ENCODE measurements at places on chromosomes 1 and 21.

- no peak for DNase-seq
These were observed 33.0 kb downstream of the FOXJ3 start for GRCh38 chr1:42302034-42302433.

GRCh38 chr1:14926818-14927575, 226.6 kb upstream of the TMEM51 start:
- no peak for DNase-seq

DNA sequence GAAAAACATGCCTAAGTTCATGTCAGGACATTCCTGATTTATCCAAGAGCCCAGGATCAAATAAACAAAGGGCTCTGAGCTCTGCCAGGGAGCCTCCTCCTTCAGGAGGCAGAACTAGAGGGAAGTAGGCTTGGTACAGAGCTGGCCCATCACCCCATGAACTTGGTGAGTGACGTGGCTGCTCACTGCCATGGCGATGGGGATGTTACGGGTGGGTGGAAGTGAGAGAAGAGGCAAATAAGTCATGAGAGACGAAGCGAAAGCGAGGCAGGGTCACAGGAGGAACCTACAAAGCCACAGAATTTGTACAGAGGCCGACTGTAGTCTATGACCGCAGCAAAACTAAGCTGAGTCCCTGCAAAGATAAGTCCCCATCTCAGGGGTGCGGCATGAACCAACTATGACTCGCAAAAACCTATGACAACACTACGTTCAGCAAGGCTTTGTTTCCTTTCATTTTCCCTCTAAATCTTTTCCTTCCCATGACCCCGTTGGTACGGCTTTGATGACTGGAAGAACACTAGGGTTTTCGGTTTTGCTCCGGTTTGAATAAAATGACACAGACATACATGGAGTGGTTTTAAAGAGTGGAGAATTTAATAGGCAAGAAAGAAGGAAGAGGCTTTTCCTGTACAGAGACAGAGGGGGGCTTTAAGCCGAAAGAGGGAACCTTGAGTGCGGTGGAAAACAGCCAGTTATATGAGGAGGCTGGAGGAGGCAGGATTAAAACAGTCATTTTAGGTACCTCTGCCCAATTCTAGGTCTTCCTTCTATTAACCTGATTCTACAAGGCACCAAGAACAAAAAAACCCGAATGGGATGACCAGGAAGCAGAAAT, 74.1 kb downstream of the CD46 start:
- peak; percentile 48 for DNase-seq

DNA sequence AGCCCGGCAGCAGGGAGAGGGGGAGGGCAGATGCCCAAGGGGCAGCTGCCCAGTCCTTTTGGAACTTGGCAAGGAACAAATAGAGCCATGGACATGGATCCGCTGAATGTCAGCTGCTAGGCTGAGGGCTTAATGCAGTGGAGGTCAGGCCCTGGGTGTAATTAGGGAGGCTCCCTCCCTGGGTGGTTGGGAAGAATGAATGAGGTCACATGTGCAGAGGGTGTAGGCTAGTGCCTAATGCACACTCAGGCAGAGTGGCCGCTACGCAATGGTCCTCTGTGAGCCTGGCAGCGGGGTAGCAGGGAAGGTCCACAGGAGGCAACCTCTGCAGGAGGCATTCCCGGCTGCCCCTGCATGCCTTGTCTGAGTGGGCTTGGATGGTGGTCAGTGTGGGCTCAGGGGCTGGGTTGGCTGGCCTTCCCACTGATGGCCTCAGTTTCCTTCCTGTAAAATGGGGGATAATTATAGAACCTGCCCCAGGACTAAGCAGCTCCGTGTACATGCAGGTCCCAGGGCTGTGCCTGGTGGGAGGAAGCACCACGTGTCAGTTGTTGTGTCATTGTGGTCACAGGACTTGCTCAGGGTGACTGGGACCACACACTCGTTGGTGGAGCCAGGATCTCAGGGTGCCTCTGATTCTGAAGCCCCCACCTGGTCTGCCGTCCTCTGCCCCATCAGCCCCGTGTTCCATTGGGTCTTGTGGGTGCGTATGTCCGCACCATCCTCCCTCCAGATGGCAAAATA, 81.6 kb upstream of the ACTL8 start:
- no peak for DNase-seq

GRCh38 chr1:243827206-243827605, 22.8 kb downstream of the AKT3 start:
- no peak for DNase-seq

GRCh38 chr1:66500301-66500700, 33.7 kb upstream of the SGIP1 start:
- DNase-seq: no peak

GRCh38 chr1:226325178-226325577, 16.2 kb upstream of the LIN9 start:
- no peak for DNase-seq

DNA sequence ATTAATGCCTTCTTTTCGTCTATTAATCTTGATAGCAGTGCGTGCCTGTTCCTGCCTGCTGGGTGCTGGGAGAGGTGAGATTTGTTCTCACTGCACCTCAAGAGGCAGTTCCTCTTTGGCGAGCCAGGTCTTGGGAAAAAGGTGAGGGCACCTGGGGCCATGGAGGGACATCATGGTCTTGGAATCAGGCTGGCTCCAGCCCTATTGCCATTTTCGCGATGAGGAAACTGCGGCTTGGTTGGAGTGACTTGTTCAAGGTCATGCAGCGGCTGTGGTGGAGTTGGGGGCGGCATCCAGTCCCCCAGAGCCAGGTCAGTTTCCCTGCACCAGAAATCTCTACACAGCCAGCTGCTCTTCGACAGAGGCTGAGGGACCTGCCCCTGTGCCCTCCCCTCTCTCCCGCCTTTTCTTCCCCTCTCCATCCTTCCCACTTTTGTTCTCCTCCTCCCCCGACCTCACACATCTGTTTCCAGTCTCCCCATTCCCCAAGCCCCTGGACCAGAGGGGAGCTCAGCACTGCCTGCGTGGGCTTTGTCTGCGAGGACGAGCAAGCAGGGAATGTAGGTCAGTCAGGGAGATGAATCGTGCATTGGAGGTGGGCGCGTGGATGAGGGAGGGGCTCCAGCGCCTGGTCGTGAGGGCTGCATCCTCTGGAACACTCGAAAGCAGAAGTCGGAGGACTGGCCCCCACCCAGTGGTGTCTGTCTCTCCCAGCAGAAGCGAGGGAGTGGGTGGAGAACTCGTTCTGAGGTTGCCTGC, 135.1 kb downstream of the ACTL8 start:
- no peak for DNase-seq

GRCh38 chr21:37525810-37526209, 159.2 kb downstream of the DYRK1A start:
- no peak for DNase-seq

- DNase-seq: no peak
These were observed 62.5 kb downstream of the KIAA0040 start for GRCh38 chr1:175129997-175130648.

GRCh38 chr1:115748401-115749150, 19.9 kb downstream of the CASQ2 start:
- DNase-seq: no peak

GRCh38 chr1:119778886-119779560, 10.3 kb upstream of the HMGCS2 start:
- no peak for DNase-seq

DNA sequence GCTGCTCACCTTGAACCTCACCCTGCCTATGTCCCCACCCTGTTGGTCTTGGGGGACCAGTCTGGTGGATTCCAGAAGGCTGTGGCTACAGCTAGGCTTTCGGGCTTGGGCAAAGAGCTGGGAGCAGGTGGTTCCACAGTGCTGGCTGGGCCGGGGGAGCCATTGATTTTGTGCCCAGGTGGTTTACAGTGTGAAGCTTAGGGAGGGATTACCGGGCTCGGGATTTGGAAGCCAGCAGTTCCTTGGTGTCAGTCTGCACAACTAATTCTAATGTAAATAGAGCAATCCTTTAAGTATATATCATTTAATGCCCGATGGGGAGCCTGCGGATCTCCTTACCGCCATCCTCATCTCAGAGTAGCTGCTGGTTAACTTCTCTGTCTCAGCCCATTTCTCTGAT, 38.2 kb downstream of the PRDM16 start:
- no peak for DNase-seq

DNA sequence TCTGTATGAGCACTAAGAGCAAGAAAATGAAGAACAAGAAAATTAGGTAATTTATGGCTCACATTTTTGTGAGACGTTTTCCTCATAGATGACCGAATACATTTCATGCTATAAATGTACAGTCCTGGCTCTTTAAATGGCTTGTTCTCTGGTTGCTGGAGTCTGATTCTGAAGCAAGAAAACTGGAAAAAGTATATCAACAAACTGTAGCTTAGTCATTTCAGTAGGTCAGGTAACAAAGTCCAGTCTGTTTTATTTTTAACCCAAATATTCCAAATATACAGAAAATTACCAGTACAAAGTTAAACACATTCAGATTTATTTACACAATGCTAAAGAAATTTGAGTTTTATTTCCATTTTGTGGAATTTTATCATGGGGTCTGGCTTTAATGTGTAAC, 2.5 kb upstream of the MYBPHL start:
- DNase-seq: no peak

- DNase-seq: no peak
These were observed 24.0 kb downstream of the HENMT1 start for GRCh38 chr1:108636876-108637275.

GRCh38 chr1:19372136-19372514, 60.0 kb downstream of the SLC66A1 start:
- no peak for DNase-seq

All from stimulated activated CD4-positive, alpha-beta T cell treated with anti-CD3 and anti-CD28 coated beads, TNF-alpha, amount 100 ng/mL, for 1 hour (primary cell).